ENCODE measurements at places on chromosomes 16 and 17.

DNA sequence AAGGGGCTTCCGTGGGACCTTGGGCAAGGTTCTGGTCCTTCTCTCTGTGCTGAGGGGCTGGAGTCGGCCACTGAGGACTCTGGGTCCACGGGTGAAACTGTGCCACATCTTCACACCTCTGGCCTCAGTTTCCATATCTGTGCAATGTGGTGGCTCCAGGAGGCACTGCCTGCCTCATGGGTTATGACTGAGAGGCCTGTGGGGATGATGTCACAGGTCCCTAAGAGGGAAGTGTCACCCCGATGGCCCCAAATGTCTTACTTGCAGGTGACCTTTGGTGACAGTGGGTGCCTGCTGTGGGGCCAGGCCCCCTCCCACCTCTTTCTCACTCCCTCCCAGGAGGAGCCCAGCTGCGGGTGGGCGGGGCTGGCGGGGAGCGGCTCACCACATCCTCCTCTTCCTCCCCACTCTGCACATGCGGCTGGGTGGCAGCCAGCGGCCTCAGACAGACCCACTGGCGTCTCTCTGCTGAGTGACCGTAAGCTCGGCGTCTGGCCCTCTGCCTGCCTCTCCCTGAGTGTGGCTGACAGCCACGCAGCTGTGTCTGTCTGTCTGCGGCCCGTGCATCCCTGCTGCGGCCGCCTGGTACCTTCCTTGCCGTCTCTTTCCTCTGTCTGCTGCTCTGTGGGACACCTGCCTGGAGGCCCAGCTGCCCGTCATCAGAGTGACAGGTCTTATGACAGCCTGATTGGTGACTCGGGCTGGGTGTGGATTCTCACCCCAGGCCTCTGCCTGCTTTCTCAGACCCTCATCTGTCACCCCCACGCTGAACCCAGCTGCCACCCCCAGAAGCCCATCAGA lies at the start of gene IL21R:
Gene IL21R (plus strand): TSS at position 407 of the 801 bp plus-strand sequence. CDS start 27,898 bp downstream, outside the sequence.
- DNase-seq = no peak

DNA sequence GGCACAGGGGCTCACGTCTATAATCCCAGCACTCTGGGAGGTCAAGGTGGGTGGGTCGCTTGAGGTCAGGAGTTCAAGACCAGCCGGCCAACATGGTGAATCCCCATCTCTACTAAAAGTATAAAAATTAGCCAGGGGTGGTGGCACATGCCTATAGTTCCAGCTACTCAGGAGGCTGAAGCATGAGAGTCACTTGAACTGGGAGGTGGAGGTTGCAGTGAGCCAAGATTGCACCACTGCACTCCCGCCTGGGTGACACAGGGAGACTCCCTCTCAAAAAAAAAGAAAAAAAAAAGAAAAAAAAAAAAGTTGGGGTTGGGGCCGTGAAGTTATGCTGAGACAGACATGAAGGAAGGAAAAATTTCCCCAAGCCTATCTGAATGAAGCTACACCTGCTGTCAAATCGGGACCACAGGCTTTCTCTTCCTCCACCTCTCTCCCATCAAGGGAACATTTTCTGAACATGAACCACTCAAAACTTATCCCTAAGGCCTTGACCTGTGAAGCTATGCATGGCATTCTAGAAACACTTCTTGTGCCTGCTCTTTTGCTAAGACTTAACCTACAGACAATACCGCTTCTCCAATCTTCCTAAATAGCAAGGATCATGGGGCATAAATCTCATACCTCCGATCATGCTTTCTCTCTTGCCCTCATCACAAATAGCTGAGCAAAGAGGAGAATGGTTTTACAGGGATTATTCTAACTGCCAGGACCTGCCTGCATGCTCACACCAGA lies 88.6 kb downstream of the CYTH1 start:
- no peak for DNase-seq

DNA sequence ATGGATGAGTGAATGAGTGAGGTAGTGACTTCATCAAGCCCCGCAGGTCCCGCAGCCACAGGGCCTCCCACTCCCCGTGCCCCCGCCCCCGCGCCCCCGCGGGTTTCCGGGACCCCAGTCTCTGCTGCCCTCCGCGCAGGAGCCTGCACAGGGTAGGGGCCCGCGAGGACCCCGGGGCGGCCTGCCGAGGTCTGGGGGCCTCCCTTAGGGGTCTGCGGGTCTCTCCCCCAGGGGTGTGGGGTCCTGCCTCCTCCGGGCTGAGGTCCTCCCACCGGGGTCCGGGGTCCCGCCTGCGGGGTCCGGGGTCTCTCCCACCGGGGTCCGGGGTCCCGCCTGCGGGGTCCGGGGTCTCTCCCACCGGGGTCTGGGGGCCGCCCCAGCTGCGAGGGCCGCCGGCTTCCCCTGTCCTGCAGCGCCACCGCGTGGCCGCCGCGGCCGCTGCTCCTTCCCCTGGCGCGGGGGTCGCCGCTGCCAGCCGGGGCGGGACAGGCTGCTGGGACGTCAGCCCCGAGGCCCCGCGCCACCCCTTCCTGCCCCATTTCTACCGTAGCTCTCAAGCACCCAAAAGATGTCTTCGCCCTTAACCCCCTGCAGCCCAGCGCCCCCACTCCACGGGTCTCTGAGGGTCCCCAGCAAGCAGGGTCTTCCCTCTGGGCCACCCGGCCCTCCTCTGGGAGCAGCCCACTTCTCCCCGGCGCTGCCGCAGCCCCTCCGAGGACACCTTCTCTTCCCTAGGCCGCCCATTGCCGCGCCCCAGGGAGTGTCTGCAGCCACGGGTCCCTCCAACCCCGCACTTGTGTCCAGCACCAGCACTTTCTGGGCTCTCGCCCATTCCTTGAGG lies 10.4 kb upstream of the CHMP6 start:
- DNase-seq = no peak

DNA sequence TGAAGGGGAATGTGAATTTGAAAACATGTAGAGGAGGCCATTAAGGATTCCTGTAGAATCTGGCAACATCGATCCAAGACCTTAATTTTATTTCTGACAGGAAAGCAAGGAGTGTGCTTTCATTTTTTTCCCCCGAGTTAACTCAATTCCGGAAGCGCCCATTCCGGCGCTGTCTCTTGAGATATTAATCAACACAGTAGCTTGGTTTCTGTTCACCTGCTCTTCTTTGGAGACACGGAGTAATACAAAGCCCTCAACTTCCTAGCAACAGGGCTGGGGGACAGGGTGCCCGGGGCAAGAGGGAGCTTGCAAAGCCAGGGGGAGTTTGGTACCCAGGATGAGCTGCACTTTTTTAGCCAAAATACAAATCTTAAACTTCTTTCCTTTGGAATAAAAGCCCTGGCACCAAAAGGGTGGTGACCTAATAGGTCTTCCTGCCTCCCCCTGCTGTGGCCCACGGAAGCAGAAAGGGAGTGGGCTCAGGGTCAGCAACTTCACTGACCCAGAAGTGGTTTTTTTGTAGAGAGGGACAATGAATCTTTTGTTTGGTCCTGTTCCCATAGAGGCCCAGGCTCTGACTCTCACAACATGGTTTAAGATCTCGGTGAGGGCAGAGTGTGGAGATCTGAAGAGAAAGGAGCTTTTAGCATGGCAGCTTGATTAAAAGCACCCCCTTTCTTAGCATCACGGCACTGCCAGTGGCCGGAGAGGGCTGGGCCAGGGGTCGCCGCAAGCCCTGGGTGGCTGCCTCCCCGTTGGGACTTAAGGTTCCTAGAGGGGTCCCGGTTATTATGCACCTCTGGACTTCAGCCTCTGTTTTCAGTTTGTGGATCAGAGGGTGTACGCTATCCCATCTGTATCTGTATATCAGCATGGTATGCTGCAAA lies 207.3 kb downstream of the CCDC182 start:
- DNase-seq = no peak

DNA sequence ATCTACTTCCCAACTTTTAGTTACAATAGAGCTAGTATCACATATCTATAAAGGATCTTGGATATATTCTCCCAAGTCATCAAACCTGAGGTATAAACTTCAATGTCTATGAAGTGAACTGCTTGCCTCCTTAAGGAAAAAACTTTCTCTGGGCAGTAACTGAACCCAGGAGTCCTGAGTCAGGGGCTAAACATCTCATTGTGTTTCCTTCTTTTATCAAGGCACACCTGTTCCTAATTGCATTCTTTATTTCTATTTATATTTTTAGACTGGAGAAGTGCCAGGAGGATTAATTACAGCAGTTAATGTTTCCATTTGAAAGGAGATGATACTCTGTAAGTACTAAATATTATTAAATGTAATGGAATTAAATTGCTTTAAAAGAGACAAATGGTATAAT lies 98.6 kb downstream of the CDH8 start:
- no peak for DNase-seq

DNA sequence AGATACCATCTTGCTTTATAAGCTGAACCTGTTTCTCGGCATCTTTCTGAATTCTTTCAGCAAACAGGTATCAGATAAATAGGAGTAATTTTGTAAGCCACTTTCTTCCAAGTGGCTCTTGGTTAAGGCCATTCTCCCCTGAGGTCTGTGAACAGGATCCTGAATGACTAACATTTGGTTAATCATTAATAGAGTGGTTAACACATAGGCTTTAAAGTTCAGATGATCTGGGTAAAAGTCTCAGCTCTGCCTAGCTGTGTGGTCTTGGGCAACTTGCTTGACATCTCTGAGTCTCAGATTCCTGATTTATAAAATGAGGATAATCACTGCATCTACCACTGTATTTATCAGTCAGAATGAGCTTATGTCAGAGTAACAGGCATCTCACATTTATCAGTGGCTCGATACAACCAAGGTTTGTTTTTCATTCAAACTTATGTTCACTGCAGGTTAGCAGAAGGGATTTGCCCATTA lies 44.4 kb upstream of the ANKFN1 start:
- no peak for DNase-seq

GRCh38 chr17:48254896-48255295 lies 147.3 kb downstream of the SNX11 start:
- DNase-seq = no peak

- DNase-seq = no peak
These were observed 10.9 kb upstream of the C16orf54 start for GRCh38 chr16:29756654-29757053.

DNA sequence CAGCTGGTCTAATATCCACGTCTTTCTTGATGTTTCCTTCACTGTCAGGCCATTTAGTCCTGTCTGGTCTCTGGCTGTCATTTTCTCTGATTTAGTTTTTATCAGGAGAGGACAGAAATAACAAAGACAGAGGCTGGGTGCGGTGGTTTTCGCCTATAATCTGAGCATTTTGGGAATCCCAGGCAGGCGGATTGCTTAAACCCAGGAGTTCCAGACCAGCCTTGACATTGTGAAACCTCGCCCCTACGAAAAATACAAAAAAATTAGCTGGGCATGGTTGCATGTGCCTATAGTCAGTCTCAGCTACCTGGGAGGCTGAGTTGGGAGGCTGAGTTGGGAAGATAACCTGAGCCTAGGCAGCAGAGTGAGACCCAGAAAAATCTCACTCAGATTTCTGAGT lies 7.1 kb downstream of the SRCAP start:
- no peak for DNase-seq

- no peak for DNase-seq
These were observed 1373.3 kb upstream of the GOT2 start for GRCh38 chr16:60107437-60107836.

GRCh38 chr16:48203974-48204824 lies 39.9 kb upstream of the LONP2 start:
- DNase-seq = no peak

- no peak for DNase-seq
These were observed 250.0 kb downstream of the PRKCA start for GRCh38 chr17:66552371-66552770.

DNA sequence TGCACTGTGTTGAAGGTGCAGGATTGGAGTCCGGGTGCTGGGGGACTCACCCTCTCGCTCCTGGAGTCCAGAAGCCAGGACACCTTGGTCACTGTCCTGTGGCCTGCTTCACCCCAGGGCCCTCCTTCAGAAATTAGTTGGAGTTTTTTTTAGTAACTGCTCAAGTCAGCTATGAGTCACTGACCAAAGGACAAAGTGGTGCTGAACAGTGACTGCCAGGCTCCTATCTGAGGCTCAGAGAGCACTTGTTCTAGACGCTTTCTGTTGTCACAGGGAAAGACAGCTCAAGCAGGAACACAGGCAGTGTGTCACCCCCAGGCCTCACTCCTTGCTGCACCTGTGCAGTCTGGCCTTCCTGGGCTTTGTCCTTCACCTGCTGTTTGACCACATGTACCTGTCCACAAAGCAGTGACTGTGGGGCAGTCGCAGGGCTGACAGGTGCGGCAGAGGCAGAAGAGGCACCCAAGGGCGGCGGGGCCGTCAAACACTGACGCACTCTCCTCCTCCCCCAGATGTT lies 4.1 kb upstream of the FAAP100 start:
- DNase-seq = no peak

- no peak for DNase-seq
These were observed 67.3 kb upstream of the PLCG2 start for GRCh38 chr16:81711657-81712319.

DNA sequence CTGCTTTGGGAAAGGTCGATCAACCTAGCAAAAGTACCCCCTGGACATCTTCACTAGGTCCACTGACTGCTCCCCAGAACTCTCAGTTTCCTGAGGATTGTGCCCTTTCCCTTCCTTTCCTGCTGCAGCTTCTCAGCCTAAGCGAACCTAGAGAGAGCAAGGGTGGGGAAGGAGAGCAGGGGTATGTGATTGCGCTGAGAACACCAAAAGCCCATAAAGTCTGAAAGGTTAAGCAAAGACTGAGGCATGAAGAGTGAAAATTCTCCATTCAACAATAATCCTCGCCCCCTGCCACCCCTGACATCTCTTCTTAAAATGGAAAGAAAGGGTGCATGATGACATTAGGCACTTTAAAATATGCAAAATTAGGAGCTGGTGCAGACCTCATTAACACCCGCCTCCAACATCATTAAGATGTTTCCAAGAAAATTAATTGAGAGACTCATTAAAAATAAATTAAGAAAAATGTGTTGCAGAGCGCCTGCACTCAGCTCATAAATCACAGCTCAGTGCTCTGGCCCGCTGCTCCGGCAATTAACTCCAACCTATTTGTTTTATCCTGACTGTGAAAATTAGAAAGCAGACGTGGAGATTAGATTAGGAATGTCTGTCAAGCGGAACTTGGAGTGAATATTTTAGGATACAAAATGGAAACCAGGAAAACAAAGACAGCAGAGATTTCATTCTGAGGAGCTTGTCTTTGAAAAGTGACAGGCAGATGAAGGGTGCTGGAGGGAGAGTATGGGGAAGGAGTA lies 49.1 kb upstream of the PMFBP1 start:
- DNase-seq = no peak

DNA sequence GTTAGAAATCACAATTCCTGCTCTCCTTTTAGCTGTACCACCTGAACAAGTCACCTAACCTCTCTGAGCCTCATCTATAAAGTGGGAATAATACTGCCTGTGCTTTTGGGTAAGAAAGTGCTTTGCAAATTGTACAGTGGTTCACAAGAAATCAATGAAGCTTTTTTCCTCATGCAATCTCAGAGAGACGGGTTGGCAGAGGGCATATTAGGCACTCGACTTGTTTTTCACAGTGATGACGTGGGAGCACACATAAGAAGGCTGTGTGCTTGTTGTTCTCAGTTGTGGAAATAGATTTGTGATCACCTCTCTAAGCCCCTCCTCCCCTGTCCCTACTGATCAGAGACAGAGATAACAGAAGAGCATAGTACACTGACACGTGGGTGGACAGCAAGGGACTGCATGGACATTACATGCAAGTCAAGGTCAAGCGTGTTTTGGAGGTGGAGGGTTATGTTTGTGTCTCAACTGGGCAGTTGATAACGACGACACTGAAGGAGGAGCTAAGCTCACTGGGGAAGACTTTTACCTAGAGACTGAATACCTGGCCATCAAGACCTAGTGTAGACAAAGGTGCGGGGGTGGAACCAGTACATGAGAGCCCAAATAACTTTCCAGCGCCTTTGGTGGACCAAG lies 1.7 kb upstream of the GPT2 start:
- no peak for DNase-seq

GRCh38 chr16:83310816-83311215 lies 497.0 kb upstream of the HSBP1 start:
- DNase-seq = no peak

Measured in mesenteric fat pad (tissue), 1 donor.